Endothelial cell (in vitro differentiated cells): ENCODE measurements at places on chromosomes 5 and 9. TPM values are rescaled to one million over a fixed set of nuclear protein-coding genes. Genes with fewer than 3 reads are reported as not detected.

The ANKRD18B gene
- 0.41 TPM for total RNA-seq

The ANKRD34B gene
- total RNA-seq: 0.62 TPM

The ZNF366 gene
- 23.3 TPM for total RNA-seq

The RPS14 gene
- 2,784 TPM for total RNA-seq

The SLCO4C1 gene
- 18.0 TPM for total RNA-seq

DNA sequence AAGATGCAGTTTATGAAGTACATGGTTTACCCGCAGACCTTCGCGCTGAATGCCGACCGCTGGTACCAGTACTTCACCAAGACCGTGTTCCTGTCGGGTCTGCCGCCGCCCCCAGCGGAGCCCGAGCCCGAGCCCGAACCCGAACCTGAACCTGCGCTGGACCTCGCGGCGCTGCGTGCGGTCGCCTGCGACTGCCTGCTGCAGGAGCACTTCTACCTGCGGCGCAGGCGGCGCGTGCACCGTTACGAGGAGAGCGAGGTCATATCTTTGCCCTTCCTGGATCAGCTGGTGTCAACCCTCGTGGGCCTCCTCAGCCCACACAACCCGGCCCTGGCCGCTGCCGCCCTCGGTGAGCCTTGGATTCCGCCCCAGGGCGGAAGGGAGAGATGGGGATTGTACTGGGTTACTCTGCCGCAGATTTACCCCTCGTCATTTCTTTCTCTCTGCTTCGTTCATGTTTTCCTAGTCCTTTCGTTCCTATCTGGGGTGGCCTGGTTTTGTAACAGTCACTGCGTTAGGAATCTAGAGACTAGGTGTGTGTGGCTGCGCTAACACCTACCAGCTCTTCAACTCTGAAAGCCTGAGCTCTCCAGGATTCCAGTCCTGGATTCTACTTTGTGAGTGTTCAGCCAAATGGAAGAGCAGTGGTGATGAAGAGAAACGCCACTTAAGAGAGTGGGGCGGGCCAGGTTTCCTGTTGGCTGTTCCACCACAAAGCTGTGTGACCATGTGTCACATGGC is 638 bp downstream of the MRPS30 start:
- peak overlapping the region; percentile 94 for H3K27ac ChIP-seq
- DNase-seq: peak; percentile 33
- no peaks in the 10 kb centered on the region for H3K27me3 ChIP-seq

DNA sequence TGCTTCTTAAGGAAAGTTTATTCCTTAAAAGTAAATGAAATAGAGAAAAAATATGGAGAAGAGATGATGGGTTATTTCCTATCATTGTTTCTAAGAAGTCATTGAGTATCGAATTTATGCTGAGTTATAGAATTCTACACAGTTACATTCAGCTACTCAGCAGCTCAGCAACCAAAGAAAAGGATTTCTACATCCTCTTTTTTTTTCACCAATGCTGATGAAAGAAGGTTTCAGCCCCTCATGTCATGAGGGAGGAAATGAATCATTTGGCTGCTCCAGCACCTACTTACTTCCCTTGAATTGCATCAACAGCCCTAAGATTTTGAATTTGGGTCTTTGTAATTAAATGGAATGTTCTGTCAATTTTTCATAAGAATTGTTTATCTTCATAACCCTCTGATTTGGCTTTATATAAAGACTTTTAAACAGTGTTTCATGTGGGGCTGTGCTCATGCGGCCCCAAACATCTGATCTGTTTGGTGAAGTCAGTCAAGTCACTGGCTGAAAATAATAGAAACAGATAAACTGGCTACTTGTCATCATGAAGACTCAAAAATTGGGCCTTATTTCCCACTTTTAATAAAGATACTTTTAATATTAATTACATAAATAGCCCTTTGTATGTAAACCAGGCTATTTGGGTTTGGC is 18.5 kb upstream of the SNX2 start:
- H3K27ac ChIP-seq: no peak overlapping the region
- no peak overlapping the region for H3K4me3 ChIP-seq
- H3K4me1 ChIP-seq: peaks cover 10% of the 10 kb centered on the region
- H3K36me3 ChIP-seq: no peaks in the 10 kb centered on the region
- peaks cover 1% of the 10 kb centered on the region for H3K27me3 ChIP-seq

GRCh38 chr5:135174315-135175096 is 140.5 kb upstream of the PITX1 start:
- H3K27me3 ChIP-seq: no peaks in the 10 kb centered on the region
- H3K36me3 ChIP-seq: peaks cover 4% of the 10 kb centered on the region
- H3K27ac ChIP-seq: no peak overlapping the region
- no peak for DNase-seq
- H3K4me1 ChIP-seq: no peaks in the 10 kb centered on the region

- DNase-seq: no peak
- H3K27me3 ChIP-seq: peaks cover 3% of the 10 kb centered on the region
- H3K36me3 ChIP-seq: no peaks in the 10 kb centered on the region
- no peak overlapping the region for H3K4me3 ChIP-seq
- peaks cover 49% of the 10 kb centered on the region for H3K4me1 ChIP-seq
Measured at GRCh38 chr5:141804475-141804874, 73.7 kb downstream of the PCDH1 start.
